ENCODE measurements at places on chromosomes 7 and 10.

GRCh38 chr7:26305090-26305868, 13.6 kb downstream of the SNX10 start:
- DNase-seq: no peak

- no peak for DNase-seq
These were observed 222.5 kb downstream of the PHF14 start for GRCh38 chr7:11196143-11196542.

DNA sequence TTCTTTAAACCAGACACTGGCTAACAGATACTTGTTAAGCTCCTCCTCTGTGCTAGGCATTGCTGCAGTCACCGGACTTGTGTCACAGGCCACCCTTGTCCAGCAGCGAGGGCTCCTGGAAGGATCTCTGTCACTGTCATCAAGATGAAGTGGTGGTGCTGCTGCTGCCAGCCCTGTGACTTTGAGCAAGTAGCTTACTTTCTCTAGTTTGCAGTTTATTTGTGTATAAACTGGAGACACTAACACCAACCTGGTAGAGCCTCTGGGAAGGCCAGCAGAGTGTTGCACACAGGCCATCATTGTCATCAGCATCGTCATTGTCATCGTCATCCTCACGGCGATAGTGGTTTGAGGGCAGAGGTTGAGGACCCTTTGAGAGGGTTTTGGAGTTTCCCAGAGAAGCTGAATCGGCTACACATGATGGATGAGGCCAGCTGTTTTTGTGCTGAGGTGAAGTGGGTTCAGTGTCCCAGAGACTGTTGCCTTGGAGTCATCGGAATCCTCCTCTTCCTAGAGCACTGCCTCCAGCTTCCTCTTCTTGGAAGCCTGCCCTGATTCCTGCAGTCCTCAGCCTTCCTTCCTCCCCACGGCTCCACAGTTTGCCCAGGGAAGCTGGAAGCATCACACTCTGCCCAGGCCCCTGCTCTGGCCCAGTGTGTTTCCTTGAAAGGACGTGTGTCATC, 128.4 kb downstream of the GRK5 start:
- no peak for DNase-seq

DNA sequence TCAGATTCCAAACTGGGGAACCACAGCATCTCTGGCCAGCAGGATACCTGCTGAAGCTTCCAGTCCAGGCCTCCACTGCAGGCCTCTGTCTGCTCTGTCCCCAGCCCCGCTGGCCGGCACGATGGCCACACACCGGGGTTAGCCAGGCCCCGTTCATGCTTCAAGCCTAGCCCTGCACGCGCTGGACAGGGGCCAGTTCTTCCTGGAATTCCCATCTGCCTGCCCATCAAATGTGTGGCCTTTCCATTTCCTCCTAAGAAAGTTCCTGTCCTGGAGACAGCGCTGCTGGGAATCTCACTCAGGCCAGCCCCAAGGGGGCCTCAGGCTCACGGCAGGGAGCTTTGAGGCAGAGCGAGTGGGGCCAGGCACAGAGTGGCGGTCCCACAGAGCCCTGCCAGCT, 18.0 kb downstream of the SH2B2 start:
- no peak for DNase-seq

- no peak for DNase-seq
These were observed 44.0 kb upstream of the COL1A2 start for GRCh38 chr7:94350734-94351133.

GRCh38 chr7:32164341-32164996, 94.3 kb upstream of the PDE1C start:
- DNase-seq: no peak

DNA sequence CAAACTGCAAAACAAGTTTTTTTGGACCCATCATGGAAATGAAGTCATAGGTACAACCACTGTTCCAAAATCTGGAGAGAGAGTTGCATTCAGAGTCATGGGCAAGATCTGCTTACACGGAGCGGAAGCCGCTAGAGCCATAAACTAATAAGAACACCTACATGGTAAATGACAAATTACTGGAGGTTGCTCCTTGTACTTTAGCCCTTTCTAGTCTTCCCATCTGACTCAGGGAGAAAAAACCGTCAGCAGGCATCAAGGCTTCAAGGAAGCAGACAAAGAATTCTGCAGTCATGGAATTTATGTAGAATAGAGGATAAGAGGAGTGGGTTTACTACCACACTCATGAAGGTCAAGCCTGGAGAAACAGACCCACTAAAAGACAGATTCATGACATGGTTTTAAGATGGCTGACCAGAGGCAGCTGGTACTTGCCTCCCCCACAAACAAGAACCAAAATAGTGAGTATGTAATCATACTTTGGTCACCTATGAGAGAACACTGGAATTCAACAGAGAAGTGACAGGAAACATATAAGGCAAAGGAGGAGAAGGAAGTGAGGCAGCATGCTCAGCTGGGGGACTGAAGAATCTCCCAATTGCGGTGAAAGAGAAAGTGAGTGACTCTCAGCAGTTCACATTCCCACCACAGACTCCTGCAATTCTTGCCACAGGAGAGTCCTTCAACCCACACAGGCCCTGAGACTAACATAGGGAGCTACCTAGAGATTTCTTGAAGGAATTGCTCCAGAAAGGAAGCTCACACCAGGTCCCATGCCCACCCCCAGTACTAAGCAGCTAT, 42.4 kb upstream of the ASAH2 start:
- DNase-seq: no peak

GRCh38 chr7:2526659-2527504, 7.3 kb downstream of the LFNG start:
- no peak for DNase-seq

GRCh38 chr7:96993094-96993865, 12.1 kb upstream of the DLX6 start:
- no peak for DNase-seq

- DNase-seq: no peak
These were observed 16.6 kb upstream of the LANCL2 start for GRCh38 chr7:55348502-55348901.

DNA sequence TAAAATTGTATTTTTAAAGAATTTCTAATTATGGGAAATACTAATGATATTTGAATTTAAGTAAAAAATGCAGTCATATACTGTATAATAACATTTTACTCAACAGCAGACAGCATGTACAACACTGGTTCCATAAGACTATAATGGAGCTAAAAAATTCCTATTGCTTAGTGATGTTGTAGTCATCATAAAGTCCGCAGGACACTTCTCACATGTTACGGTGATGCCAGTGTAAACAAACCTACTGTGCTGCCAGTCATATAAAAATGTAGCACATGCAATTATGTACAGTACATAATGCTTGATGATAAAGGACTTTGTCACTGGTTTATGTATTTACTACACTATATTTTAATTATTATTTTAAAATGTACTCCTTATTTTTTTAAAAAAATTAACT, 629.3 kb downstream of the IPMK start:
- no peak for DNase-seq

- no peak for DNase-seq
These were observed 107.2 kb downstream of the VPS41 start for GRCh38 chr7:38801786-38802185.

GRCh38 chr10:95289921-95290421, 832 bp downstream of the PDLIM1 start:
- no peak for DNase-seq

- DNase-seq: no peak
These were observed 54.1 kb downstream of the SRI start for GRCh38 chr7:88165697-88166096.

DNA sequence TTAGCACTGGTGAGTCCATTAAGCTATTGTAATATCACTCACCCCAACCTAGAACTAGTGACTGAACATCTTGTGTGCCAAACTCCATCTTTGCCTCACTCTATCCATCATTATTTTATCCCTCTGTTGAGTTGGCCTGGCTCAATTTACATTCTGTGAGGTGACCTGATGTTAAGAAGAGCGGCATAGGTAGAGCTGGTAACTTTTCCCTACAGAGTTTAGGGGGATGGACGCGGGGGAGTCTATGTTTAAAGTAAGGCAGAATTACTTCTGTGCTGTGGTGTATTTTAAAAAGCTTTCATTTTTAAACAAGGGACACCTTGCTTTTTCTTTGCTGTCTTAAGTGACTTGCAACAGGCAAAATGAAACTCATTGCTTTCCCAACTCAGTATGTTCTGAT, 186.3 kb downstream of the CREB5 start:
- DNase-seq: no peak

DNA sequence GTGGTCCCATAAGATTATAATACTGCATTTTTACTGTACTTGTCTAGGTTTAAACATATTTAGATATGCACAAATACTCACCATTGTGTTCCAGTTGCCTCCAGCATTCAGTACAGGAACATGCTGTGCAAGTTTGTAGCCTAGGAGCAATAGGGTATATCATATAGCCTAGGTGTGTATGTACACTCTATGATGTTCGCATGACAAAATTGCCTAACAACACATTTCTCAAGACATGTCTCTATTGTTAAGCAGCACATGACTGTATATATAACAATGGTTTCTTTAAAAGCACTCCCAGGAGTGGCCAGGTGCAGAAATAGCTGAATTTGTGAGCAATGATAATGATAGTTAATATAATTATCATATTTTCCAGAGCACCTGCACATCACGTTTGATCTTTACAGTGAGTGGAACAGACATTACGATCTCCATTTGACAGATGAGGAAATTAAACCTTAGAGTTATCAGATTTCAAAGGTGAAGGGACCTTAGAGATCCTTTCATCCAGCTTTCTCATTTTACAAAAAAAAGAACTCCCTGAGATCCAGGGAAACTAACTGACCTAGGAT, 99.2 kb upstream of the PDCD4 start:
- DNase-seq: no peak

DNA sequence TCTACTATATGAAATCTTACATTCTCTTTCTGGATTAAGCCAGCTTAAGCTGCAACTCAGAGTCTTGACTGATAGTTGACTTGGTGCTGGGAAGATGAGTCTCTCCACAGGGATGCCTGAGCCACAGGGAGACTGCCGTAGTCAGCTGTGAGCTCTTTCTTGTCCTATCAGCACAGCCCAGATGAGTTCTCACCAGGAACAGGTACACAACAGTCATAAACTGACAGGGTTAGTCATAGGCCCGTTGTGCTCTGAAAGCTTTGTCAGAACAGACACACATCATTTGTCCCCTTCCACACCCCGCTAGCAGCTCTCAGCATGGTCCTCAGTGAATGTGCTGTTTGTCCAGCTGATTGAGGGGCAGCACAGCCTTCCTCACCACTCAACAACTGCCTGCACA, 221.6 kb downstream of the RPS24 start:
- DNase-seq: no peak

GRCh38 chr10:31138026-31138553, 106.4 kb upstream of the ZNF438 start:
- DNase-seq: no peak

- no peak for DNase-seq
These were observed 115.9 kb downstream of the MALRD1 start for GRCh38 chr10:19164461-19164860.

GRCh38 chr10:33291053-33291592, 43.3 kb downstream of the NRP1 start:
- DNase-seq: no peak

- DNase-seq: no peak
These were observed 205.2 kb upstream of the GHITM start for GRCh38 chr10:83934062-83934461.

- no peak for DNase-seq
These were observed 256.7 kb upstream of the NPVF start for GRCh38 chr7:25485026-25485425.

DNA sequence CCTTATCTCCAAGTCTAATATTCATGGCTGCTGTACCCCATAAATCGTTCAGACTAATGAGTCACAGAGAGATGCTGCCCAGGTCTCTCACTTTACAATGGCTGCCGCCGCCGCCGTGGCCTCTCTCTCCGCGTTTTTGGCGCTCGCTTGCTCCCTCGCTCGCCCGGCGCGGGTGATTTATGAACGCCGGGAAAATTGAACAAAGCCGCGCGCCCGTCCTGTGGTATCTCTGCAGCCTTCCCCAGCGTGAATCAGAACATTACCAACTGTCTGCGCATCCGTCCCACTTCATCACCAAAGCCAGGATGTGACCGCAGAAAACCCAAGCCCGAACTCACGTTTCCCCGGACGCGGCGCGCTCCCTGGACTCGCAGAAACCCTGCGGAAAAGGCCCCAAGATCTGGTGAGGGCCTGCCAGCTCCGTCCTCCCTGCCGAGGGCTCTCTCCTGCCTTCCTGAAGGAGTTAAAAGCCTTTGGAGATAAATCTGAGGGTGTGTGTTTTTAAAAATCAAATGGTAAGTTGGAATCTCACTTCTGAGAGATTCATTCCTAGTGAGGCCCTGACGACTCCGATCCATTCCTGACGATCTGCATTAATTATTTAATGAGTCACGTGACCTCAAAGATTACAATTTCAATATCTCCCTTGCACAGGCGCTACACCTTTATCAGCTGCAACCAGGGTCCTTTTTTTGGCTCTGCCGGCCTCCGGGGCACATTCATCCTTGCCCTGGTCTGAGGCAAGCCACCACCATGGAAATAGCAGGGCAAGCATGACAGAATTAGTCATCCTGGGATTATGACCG, 6.3 kb downstream of the HOXA4 start:
- DNase-seq: no peak

- no peak for DNase-seq
These were observed 592.6 kb downstream of the REEP3 start for GRCh38 chr10:64113792-64114191.

DNA sequence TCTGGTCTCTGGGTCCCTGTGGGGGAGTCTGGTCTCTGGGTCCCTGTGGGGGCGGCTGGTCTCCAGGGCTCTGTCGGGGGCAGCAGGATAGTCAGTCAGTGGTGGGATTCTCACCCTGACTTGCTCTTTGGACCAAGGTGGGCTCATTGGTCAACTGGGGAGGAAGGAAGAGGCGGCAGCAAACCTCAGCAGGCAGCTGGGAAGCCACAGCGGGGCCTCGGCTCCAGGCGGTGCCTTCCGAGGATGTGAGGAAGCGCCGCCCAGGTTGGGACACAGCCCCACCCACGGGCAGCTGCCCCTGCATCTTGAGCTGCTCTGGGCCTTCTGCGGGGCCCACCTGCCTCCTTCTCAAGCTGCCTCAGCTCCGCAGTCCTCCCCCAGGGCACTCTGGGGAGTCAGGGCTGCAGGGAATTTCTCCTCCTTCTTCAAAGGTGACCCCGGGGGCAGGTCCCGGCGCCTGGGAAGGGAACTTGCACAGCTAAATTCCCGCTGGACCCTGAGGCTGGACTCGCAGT, 20.4 kb upstream of the KNDC1 start:
- no peak for DNase-seq

DNA sequence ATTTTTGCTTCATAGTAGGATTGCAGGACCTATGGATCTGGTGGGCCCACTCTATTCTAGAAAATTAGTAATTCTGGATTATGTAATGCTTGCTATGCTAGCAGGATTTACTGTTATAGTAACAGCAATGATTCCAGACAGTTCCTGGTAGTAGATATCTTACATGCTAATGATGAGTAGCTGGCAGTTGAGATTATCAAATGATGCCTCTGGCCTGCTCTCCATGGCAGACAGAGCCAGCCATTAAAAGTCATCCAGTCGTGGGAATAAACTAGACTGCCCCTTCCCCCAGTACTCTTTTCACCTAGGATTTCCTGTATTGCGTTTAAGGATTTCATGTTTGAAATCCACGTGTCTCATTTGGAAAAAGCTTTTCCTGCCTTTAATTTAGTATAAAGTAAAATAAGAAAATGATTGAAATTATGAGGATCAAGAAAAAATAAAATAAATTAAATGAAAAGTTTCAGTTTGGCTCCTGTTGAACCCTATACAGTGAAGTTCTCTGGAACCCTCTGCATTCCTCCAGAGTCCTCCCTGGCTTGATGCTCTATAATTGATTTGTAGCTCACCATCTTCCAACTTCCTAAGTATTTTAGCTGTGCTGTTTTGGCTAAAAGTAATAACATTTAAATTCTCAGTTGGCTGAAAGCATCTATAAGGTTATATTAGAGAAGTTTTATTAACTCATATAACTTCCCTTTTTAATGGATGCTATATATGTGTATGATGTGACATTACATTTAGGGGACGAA, 14.6 kb downstream of the UMAD1 start:
- DNase-seq: no peak
